ENCODE measurements at places on chromosomes 7 and 10.

GRCh38 chr7:92226981-92227380 lies 18.7 kb downstream of the KRIT1 start:
- DNase-seq, result no peak

DNA sequence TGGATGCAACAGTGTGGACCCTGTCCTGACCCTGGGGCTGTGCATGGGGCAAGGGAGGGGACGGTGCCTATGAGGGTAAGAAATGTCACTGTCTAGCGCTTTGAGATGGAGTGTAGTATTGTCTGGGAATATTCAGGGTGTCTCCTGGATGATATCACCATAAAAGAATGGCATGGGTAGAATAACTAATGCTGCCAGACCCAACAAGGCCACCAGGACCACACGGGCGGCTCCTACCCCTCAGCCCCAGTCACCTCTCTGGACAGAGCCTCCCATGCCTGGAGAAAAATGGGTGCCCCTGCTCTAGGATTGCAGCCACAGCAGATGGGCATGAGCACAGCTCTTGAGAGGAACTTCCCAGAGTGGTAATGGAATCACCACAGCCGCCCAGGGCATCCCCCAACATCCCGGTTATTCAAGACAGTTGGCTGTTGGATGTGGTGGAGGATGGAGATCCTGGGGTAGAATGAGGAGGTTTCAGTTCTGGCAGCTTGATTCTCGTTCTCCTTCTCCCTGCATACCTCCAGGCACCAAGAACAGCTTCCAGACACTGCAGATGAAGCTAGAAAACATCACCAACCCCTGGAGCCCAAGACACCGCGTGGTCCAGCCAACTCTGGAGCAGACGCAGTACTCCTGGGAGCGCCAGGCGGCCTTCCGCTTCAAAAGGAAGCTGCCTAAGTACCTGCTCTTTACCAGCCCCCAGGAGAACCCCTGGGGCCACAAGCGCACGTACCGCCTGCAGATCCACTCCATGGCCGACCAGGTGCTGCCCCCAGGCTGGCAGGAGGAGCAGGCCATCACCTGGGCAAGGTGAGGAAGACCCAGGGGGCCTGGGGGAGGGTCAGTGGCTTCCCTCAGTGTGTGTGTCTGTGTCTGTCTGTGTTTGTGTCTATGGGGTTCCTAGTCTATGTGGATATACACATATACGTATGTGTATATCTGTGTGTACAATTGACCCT lies 6.2 kb downstream of the AOC1 start:
- no peak for DNase-seq

DNA sequence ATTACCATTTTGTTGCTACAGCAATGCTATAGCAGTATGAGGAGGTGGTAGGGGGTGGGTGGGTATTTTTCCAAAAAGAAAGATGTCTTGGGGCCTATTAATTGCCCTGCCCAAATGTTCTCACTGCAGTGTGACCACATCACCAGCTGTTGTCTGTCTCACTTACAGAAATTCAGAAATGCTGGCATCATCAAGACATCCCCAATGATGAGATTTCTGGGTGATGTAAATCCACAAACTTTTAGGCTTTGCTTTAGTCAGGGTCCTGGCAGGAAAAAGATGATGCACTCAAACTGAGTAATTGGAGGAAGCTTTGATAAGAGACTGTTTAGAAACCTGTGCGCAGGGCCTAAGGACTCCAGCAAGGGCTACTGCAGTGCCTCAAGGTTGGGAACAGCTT lies 56.2 kb upstream of the OPN4 start:
- DNase-seq, result no peak

DNA sequence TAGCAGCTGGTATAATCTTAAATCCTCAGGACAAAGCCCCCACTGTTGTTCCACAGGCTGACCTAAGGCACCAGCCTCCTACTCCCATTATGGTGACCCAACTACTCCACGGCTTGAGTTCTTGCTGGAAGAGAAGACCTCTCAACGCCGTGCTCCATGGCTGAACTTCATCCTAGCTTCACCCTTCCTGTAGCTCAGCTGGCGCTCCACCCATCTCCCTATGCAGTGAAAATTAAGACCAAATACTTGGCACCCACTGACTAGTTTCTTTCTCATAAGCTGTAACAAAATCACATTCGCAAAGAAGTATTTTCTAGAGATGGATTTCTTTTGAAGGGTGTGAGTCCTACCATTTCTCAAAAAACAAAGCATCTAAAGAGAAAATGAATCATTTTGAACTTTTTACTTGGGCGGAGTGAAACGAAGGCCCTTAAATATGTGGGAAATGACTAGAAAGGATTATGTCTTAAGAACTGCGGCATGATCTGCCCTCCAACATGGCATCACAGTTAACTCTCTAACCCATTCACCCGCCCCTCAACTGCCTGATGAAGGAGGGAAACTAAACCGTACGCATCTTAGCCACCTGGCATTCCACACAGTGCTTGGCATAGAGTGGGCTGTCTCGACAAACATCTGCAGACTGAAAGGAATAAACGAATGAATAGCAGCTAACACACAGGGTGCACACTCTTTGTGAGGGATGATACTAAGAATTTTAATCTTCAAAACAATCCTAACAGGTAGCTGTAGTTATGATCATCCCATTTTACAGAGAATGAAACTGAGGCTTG lies 32.7 kb downstream of the GFRA1 start:
- DNase-seq, result no peak

GRCh38 chr7:26356229-26356628 lies 64.6 kb downstream of the SNX10 start:
- DNase-seq, result no peak

GRCh38 chr10:1117651-1118050 lies 61.5 kb downstream of the WDR37 start:
- DNase-seq, result no peak

DNA sequence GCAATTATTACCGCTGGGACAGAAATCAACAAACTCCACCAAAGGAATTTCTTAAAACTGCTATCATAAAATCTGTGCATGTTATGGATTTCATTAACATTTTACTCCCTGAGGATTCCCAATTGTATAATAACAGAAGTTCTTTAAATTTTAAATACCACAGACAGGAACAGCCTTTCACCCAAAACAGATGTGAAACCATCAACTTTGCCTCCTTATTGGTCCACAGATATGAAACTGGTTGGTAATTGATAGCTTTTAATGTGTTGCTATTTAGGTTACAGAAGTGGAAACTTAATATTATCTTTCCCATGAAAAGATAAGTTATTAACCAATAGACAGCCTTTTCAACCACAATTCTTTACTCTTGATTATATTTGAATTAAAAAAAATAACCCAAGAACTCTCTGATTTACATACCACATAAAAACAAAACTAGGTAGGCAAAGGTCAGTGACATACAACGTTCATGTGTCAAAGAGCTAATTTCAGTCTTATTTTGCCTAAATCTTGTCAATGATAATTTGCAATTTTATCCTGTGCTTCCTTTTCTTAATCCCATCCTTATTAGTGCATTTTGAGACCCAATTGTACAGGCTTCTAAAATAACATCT lies 90.0 kb downstream of the NRP1 start:
- DNase-seq, result no peak

DNA sequence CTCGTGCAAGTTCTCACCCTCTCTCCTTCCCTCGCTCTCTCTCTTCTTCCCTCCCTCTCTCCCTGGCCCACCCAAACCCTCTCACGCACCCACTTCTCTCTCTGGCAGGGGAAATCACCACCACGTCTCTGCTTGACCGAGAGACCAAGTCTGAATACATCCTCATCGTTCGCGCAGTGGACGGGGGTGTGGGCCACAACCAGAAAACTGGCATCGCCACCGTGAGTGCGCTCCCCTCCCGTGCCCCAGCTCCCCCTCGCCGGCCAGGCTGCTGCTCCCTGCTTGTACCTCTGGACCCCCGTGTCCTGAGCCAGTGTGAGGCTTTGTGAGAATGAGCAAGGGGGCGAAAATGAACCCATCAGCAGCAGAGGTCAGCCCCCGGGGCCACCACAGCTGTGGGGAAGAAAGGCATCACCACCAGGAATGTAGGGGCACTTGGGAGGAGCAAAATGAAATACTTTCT lies 25.5 kb downstream of the C10orf105 start:
- no peak for DNase-seq

GRCh38 chr10:23606456-23606855 lies 167.6 kb downstream of the OTUD1 start:
- DNase-seq, result no peak

- no peak for DNase-seq
Measured at GRCh38 chr7:87599336-87599735, 1.3 kb downstream of the ABCB1 start.

DNA sequence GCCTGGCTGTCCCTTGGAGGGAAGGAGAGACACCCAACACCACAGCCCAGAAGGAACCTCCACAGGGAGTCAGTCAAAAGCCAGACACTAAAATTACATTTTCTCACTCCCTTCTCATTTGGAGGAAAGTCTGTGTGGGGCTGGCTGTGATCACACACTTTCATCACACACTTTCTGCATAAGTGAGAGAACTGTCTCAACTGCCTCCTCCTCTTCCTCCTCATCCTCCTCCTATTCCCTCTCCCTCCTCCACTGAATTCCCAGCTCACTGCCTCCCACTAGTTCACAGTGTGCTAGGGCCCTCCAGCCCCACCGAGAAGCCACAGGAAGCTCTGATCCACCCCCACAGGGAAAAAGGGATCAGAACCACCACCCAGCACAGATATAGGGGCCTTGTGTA lies 91.6 kb downstream of the KCNMA1 start:
- no peak for DNase-seq

- no peak for DNase-seq
Measured at GRCh38 chr10:59176241-59177030, at the start of gene PHYHIPL. Gene PHYHIPL (plus strand): TSS chr10:59176643. CDS start chr10:59176854, 211 bp downstream.

DNA sequence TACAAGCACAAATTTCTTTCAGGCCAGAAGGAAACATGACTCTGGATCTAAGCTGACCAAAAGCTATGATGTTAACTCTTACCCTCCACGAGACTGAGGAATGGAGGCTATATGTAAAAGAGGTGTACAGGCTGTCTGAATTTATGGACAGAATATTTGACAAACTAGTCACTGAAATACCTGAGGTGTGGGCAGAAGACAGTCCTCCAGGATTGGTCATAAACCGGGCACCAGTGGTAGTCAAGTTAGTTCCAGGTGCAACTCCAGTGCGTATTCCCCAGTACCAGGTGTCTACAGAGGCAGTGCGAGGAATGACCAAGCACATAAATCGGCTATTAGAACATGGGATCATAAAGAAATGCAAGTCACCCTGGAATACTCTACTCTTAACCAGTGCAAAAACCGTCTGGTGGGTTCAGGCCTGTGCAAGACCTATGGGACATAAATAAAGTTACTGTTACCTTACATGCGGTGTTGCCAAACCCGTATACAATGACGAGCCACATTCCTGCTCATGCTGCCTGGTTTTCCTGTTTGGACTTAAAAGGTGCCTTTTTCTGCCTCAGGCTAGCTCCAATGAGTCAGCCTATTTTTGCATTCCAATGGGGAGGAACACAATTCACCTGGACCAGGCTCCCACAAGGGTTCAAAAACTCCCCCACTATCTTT lies 6.7 kb upstream of the CYREN start:
- DNase-seq, result no peak

GRCh38 chr10:52951824-52952223 lies 179.2 kb upstream of the MBL2 start:
- no peak for DNase-seq

GRCh38 chr7:6636741-6637543 lies at the start of gene ZNF316:
Gene ZNF316 (plus strand): TSS chr7:6637318. CDS start chr7:6642410, 5,092 bp downstream.
- peak; percentile 45 for DNase-seq

- no peak for DNase-seq
Measured at GRCh38 chr7:48528646-48529045, 357.4 kb downstream of the ABCA13 start.

DNA sequence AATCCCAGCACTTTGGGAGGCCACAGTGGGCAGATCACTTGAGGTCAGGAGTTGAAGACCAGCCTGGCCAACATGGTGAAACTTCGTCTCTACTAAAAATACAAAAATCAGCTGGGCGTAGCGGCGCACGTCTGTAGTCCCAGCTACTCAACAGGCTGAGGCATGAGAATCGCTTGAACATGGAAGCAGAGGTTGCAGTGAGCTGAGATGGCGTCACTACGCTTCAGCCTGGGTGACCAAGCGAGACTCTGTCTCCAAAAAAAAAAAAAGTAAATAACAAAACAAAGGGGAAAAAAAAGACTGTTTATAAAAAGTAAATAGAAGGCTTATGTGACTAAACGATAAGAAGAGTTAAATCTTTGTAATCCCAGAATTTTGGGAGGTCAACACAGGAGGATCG lies 15.0 kb upstream of the DNMBP start:
- no peak for DNase-seq

- DNase-seq, result no peak
Measured at GRCh38 chr10:127695431-127695830, 41.6 kb upstream of the FOXI2 start.

GRCh38 chr7:17774248-17774647 lies 166.0 kb downstream of the SNX13 start:
- DNase-seq, result no peak

DNA sequence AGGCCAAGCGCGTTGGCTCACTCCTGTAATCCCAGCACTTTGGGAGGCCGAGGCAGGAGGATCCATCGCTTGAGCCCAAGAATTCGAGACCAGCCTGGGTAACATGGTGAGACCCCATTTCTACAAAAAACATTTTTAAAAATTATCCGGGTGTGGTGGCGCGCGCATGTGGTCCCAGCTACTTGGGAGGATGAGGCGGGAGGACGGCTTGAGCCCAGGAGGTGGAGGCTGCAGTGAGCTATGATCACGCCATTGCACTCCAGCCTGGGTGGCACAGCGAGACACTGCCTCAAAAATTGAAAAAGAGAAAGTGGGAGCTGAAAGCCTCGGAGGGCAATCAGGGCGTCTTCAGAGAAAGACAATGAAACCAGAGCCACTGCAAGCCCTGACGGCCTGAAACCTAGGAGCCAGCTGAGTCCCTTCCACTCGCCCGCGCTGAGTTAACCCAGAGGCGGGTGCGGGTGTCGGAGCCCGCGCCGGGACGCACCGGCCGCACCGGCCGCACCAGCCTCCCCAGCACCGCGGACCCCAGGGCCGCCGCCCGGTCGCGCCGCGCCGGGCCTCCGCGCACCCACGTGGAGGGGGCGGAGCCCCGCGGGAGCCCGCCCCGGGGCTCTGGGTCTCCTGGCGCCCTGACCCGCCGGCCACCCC lies 22.4 kb downstream of the ZFAND2A start:
- no peak for DNase-seq

DNA sequence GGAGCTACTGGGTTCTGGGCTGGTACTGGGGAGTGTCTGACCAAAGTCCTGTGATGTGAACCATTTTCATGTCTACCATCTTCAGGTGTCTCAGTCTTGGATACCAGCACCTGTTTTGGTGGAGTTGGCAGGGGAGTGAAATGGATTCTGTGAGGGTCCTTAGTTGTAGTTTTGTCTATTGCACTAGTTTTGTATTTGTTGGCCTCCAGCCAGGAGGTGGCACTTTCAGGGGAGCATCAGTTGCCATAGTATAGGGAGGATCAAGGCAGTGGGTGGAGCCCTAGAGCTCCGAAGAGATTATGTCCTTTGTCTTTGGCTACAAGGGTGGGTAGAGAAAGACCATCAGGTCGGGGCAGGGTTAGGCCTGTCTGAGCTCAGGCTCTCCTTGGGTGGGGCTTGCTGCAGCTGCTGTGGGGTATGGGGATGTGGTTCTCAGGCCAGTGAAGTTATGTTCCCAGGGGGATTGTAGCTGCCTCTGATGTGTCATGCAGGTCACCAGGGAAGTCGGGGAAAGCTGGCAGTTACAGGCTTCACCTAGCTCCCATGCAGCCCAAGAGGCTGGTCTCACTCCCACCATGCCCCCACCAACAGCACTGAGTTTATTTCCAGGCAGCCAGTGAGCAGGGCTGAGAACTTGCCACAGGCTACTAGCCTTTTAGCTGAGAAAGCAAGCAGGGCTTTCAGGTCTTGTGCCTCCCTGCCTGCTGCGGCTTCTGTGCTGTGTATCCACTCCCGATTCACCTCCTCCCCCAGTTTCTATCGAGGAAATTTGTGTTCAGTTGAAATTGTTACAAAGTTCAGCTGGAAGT lies 153.1 kb downstream of the ZNF365 start:
- no peak for DNase-seq
